ENCODE measurements at places on chromosomes 2 and 18. TPM values are rescaled to one million over a fixed set of nuclear protein-coding genes. Genes with fewer than 3 reads are reported as not detected.

The LYPD6B gene
- total RNA-seq: not detected

The SP140 gene
- under 0.01 TPM for total RNA-seq

The TIMM21 gene
- 23.1 TPM for total RNA-seq

The GLI2 gene
- total RNA-seq: 2.6 TPM

The UGT1A4 gene
- total RNA-seq: not detected

The GRHL1 gene
- total RNA-seq: 1.1 TPM

All from subcutaneous preadipocyte (primary cell).